ENCODE measurements at places on chromosomes 12 and 14. TPM values are rescaled to one million over a fixed set of nuclear protein-coding genes. Genes with fewer than 3 reads are reported as not detected.

GRCh38 chr14:26200687-26201086, 397.1 kb downstream of the NOVA1 start:
- no peak for DNase-seq
- H3K4me3 ChIP-seq, result no peak overlapping the region
- peaks cover 6% of the 10 kb centered on the region for H3K4me1 ChIP-seq
- peaks cover 39% of the 10 kb centered on the region for H3K27me3 ChIP-seq
- no peaks in the 10 kb centered on the region for H3K36me3 ChIP-seq

DNA sequence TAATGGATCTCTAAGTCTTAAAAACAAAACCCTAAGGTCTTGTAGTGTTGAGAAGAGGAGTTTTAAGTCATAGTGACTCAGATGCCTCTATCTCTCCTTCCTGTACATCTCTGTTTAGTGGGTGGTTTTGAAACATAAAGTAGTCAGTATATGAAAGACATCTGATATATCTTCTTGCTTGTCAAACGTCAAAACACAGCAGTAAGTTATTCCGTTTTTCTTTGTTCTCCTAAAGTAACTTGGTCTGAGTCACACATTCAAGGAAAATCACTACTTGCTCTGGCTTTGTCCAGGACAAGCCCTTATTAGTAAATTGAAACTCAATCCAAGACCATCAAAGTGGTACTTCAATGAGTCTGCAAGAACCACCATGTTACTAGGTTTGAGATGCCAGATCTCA, 1172.5 kb downstream of the BCL11B start:
- DNase-seq, result no peak
- H3K4me1 ChIP-seq, result no peaks in the 10 kb centered on the region
- H3K36me3 ChIP-seq, result no peaks in the 10 kb centered on the region
- H3K27me3 ChIP-seq, result peaks cover 13% of the 10 kb centered on the region
- H3K27ac ChIP-seq, result no peak overlapping the region

- no peak for DNase-seq
- H3K36me3 ChIP-seq, result no peaks in the 10 kb centered on the region
- peaks cover 3% of the 10 kb centered on the region for H3K27me3 ChIP-seq
Measured at GRCh38 chr14:34496679-34497513, 34.9 kb upstream of the SPTSSA start.

GRCh38 chr12:20631711-20632110, 63.4 kb upstream of the SLCO1C1 start:
- H3K36me3 ChIP-seq, result peaks cover 11% of the 10 kb centered on the region
- H3K4me3 ChIP-seq, result no peak overlapping the region
- no peaks in the 10 kb centered on the region for H3K4me1 ChIP-seq
- H3K27me3 ChIP-seq, result no peaks in the 10 kb centered on the region

- peaks cover 15% of the 10 kb centered on the region for H3K27me3 ChIP-seq
- peaks cover 51% of the 10 kb centered on the region for H3K4me1 ChIP-seq
- no peak for DNase-seq
- H3K4me3 ChIP-seq, result no peak overlapping the region
Measured at GRCh38 chr12:104627990-104628830, 171.5 kb downstream of the CHST11 start.

DNA sequence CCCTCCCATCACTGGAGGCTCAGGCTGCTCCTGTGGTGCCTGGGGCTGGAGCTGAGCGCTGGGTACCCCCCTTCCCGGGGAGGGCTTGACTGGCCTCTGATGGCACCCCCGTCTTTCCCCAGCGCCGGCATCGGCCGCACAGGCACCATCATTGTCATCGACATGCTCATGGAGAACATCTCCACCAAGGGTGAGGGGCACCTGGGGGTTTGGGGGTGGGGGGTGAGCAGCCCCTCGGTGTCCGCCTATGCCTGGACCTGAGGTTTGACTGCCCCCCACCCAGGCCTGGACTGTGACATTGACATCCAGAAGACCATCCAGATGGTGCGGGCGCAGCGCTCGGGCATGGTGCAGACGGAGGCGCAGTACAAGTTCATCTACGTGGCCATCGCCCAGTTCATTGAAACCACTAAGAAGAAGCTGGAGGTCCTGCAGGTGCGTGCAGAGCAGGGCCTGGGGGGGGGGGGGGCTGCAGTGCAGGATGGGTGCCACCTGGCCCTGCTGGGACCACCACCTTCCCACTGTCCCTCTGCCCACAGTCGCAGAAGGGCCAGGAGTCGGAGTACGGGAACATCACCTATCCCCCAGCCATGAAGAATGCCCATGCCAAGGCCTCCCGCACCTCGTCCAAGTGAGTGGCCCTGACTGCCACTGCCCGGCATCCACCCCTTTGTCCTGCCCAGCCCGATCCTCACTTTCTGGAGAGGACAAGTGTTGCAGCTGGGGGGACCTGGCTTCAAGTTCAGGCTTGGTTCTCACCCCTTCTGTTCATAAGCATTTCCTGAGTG, 8.8 kb downstream of the PTPN6 start:
- peaks cover 5% of the 10 kb centered on the region for H3K36me3 ChIP-seq
- no peak for DNase-seq
- H3K27ac ChIP-seq, result peak overlapping the region; percentile 99
- peak overlapping the region; percentile 59 for H3K4me3 ChIP-seq
- H3K27me3 ChIP-seq, result no peaks in the 10 kb centered on the region

DNA sequence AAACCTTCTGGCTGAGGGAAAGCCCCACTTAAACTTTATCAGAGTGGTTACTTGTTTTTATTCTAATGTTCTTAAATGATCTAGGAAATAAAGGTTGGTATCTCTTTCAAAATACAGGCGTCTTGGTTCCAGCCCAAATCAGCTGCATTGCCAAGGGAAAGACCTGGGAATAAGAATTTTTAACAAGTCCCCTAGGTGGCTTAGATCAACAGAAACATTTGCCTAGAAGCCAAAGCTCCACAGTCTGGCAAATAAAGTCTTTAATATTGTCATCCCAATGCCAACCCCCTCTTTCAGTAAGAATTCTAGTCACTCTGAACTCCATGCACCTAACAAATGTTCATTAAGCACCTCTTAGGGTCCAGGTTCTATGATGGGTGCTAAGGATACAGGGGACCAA, 66.8 kb downstream of the ARL6IP4 start:
- DNase-seq, result no peak
- H3K4me3 ChIP-seq, result no peak overlapping the region
- peaks cover 4% of the 10 kb centered on the region for H3K4me1 ChIP-seq
- H3K36me3 ChIP-seq, result no peaks in the 10 kb centered on the region
- no peak overlapping the region for H3K27ac ChIP-seq

DNA sequence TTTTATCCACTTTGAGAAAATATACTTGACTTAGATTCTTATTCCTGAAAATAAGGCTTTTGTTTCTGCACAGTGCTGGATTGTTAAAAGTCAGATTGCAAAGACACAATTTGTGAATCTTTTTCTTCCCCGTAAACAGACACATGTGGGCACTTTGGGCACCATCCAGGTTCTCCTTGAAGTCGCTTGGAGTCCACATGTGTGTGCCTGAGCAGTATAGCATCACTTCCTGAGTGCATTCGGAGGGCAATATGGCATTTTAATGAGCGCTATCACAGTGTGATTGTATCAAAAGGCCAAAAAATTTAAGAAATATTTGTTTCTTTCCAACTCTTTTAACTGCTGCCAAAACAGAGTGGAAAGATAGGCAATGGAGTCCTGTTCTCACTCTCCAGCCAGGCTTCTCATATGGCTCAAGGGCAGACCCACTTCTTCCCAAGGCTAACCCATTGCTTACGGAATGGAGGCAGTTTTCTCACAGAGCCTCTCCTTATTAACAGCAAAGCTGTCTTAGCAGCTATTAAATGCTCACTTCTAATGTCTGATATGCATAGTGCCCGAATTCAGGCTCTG, 397.1 kb downstream of the EGLN3 start:
- no peak overlapping the region for H3K27ac ChIP-seq
- peaks cover 14% of the 10 kb centered on the region for H3K4me1 ChIP-seq

- peak overlapping the region; percentile 71 for H3K4me3 ChIP-seq
- peaks cover 29% of the 10 kb centered on the region for H3K4me1 ChIP-seq
- H3K27ac ChIP-seq, result peak overlapping the region; percentile 52
Measured at GRCh38 chr12:57342207-57342691, 88.6 kb downstream of the R3HDM2 start.

DNA sequence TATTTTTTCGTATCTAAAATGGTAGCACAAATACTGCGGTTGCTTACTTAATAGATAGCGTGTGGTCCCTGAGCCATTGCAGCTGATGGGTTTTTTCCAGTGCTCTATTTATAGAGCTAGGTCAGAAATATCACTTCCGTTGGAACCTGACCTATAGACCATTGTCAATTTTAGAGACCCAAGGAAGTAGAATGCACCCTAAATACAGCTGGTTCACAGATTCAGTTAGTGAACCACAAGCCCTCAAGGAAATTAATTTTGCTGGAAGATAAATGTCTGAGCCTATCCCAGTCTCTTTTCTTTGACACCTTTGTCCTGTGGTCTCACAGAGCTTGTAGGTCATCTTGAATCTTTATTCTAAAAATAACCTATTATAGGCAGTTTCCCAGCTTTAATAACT, 391.0 kb downstream of the ZFP36L1 start:
- H3K36me3 ChIP-seq, result no peaks in the 10 kb centered on the region
- H3K4me1 ChIP-seq, result peaks cover 51% of the 10 kb centered on the region
- DNase-seq, result no peak
- H3K27ac ChIP-seq, result no peak overlapping the region
- no peaks in the 10 kb centered on the region for H3K27me3 ChIP-seq
- H3K4me3 ChIP-seq, result no peak overlapping the region

- DNase-seq, result no peak
- H3K27ac ChIP-seq, result no peak overlapping the region
- no peaks in the 10 kb centered on the region for H3K4me1 ChIP-seq
- no peaks in the 10 kb centered on the region for H3K36me3 ChIP-seq
- H3K4me3 ChIP-seq, result no peak overlapping the region
- no peaks in the 10 kb centered on the region for H3K27me3 ChIP-seq
Measured at GRCh38 chr12:30002677-30003076, 218.9 kb upstream of the TMTC1 start.

DNA sequence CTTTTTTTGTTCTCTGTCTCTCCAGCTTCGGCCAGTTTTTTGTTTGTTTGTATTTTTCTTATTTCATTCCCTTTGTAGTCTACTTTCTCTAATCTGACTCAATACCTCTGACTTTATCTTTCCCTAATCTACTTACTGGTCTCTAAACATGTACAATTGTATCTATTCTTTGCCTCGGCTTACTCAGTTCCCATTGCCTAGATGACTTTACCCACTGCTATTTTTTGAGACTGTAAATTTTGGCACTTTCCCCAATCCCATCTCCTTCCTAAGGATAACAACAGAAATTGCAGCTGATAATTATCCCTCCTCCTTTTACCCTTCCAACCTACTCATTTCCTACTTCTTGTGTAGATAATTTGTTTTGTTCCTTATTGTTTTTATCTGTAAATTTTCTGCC, 511.1 kb downstream of the RPL10L start:
- no peak overlapping the region for H3K27ac ChIP-seq
- H3K27me3 ChIP-seq, result no peaks in the 10 kb centered on the region
- no peaks in the 10 kb centered on the region for H3K4me1 ChIP-seq
- no peak overlapping the region for H3K4me3 ChIP-seq
- no peaks in the 10 kb centered on the region for H3K36me3 ChIP-seq
- no peak for DNase-seq

- H3K36me3 ChIP-seq, result no peaks in the 10 kb centered on the region
- H3K4me3 ChIP-seq, result no peak overlapping the region
- no peak for DNase-seq
- no peak overlapping the region for H3K27ac ChIP-seq
Measured at GRCh38 chr12:111158992-111159391, 209.9 kb downstream of the PHETA1 start.

Gene CYP46A1
- total RNA-seq, result 4.7 TPM

Gene RNF212B
- not detected for total RNA-seq

Gene TPH2
- total RNA-seq, result not detected

Gene FNTB
- 31.2 TPM for total RNA-seq

Gene CSAD
- total RNA-seq, result 30.6 TPM

Gene PPP1R12A
- total RNA-seq, result 78.2 TPM

Gene TIGAR
- 17.2 TPM for total RNA-seq

Gene CCDC196
- not detected for total RNA-seq
